ENCODE measurements at places on chromosomes 1 and 21.

DNA sequence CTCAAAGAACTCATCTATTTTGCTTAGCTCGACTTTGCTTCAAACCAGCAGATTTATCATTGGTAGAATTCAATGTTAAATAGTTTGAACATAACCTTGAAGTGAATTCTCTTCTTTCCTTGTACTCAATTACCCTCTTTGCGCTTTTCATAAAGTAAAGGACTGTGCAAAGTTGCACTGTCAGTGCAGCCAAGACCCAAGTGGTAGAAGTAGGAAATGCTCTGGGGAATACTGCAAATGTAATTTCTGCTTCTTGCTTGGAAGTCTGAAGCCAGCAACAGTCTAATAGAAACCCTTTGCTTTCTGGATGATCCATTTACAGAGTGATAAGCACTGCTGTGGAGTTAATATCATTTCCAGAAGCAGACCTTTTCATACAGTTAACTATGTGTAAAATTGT is 936.7 kb upstream of the TMPRSS15 start:
- no peak for DNase-seq

DNA sequence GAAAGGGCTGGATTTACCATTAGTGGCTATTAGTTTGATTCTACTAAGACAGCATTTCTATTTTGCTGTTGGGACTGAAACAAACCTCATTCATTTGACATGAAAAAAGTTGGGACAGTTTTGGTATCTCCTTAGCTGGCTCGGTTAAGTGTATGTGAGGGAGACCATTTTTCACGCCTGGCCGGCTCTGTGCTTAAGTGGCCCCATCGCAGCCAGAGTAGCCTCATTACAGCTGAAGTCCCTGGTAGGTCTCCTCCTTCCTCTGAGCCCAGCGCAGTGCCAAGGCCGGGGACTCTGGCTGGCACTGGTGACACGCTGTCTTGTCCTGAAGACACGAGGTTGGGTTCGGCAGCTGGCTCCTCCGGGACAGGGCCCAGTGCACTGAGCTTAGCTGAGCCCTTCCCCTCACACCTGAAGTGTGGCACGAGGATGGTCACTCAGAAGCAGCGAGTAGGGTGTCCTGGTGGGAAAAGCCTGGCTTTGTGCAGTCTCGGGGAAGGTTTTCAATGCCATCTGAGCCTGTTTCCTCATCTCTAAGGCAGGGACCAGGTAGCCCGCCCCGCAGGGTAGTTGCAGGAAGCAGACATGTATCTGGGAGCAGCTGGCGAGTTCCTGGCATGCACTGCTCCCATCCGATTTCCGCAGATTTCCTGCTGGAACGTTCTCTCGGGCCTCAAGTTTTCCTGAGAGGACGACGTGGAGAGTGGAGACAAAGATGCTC is 196.5 kb downstream of the DYRK1A start:
- DNase-seq: no peak

- DNase-seq: peak; percentile 15
These were observed 17.3 kb downstream of the PI4KB start for GRCh38 chr1:151309811-151310323.

GRCh38 chr1:109388884-109389637 is 8.7 kb downstream of the SORT1 start:
- no peak for DNase-seq

GRCh38 chr1:83571536-83571935 is 427.4 kb downstream of the TTLL7 start:
- DNase-seq: no peak

GRCh38 chr21:37373539-37373938 is 7.0 kb downstream of the DYRK1A start:
- DNase-seq: no peak

DNA sequence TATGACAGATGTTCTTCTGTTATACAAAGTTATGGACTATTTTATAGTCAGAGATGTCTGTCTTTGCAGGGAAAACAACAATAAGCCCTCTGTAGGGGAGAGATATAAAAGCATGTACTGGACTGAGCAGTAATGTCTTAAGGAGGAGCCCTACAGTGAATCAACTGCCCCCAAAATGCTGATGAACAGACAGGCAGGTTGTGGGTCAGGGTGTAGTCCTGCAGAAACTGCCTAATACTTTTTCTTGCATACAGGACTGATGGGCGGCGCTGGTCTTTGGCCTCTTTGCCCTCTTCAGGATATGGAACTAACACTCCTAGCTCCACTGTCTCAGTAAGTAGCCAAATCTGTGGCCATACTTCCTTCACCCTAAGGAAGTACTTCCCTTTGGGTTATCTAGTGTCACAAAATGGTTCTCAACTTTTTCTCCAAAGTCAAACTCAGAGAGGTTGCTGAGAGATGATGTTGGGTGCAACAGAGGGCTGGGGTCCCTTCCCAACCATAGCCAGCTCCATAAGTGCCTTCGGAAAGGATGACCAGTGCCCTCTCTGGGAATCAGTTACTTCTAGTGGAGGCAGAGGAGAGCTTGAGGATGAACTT is 129.8 kb downstream of the PIK3R3 start:
- no peak for DNase-seq

- DNase-seq: no peak
These were observed 26.0 kb downstream of the LMX1A start for GRCh38 chr1:165330483-165330882.

DNA sequence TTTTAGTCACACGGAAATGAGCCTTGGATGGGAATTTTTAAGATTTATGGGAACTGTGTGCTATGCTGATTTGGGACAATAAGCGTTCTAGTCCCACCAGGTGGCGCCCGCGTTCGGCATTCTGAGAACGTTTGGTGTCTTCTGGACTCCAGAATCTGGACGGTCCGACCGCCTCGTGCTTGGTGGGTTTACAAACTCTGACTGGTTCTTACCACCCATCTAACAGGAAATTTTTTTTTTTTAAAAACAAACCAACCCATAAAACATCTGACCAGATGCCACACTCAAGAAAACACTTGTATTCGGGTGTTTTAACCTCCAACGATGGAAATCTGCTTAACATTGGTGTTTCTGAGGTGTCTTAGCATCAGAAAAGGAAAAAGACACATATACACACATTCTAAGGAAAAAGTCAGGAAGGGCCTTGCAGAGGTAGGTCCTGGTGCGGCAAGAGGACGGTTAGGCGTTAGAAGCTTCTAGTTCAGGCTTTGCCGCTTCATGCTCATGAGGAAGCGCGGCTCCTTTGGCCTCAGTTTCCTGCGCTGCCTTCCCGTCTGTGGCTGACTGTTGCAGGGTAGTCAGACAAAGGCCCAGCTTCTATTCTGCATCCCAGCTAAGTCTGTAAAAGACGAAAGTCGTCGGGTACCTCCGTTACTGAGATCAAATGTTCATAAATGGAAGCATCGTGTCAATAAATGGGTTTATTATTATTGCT is 814 bp upstream of the DYRK3 start:
- no peak for DNase-seq

- DNase-seq: no peak
These were observed 253.7 kb downstream of the PDE4B start for GRCh38 chr1:66046415-66046814.

Data from right renal cortex interstitium (tissue), 3 donors.